ENCODE measurements at places on chromosomes 16 and 17. TPM values are rescaled to one million over a fixed set of nuclear protein-coding genes. Genes with fewer than 3 reads are reported as not detected.

DNA sequence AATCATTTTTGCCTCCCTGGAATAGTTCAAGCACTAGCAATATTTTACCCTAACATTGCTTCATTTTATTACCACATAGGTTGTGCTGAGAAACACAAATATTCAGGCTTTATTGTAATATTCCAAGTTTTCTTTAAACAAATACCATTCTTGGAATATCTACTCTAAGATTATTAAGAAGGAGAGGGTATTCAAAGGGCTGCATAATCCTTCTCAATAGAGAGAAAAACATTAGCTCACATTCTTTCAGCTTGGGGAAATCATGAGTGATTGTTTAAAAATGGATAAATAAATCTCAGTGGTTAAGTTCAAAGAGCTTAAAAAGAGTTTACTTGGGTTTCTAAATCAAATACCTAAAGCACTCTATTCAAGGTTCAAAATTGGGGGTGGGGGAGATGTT lies 111.9 kb upstream of the CORO6 start:
- H3K36me3 ChIP-seq: no peaks in the 10 kb centered on the region
- peaks cover 9% of the 10 kb centered on the region for H3K4me1 ChIP-seq
- no peak overlapping the region for H3K27ac ChIP-seq
- H3K4me3 ChIP-seq: no peak overlapping the region

GRCh38 chr16:64841482-64841881 lies 280.4 kb downstream of the CDH11 start:
- no peaks in the 10 kb centered on the region for H3K36me3 ChIP-seq
- H3K4me1 ChIP-seq: no peaks in the 10 kb centered on the region
- DNase-seq: no peak
- H3K27ac ChIP-seq: no peak overlapping the region
- no peaks in the 10 kb centered on the region for H3K27me3 ChIP-seq

DNA sequence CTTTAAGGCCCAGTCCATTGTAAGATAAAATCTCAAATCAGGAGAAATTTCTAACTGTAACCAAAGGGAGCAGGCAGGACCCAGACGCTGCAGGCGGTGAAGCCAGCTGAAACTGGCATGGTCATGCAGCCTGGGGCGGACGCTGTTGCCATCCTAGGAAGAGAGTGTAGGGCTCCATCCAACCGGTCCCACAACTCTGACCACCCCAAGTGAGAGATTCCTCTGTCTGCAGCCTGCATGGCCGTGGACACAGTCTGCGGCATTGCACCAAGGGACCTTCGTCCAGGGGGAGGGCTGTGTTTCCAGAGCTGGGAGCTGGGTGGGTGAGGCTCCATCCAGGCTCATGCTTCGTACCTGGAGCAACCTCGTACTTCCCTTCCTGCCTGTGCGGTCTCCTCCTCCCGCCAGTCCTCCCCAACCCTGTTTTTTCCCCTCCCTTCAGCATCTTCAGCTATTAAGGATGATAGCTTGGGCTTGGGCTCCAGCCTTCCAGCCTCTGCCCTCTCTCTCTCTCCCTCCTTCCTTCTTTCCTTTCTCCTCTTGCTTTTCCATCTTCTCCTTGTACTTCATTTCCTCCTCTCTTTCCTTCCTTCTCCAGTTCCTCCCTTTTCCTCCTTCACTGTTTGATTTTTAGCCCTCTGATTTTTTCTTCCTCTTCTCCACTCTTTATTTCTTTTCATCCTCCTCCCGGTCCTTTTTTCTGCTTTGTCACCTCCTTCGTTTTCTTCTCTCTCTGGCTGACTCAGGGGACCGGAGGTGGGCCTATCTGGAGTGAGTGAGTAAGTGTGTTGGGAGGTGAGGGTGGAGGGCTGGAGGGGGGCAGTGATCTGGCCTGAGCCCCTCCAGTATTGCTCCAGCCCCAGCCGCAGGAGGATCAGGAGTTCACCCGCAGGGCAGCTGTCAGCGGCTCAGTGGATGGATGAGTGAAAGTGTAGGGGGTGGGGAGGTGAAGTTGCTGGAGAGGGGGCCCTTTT lies 17.0 kb upstream of the LHX1 start:
- H3K4me1 ChIP-seq: peaks cover 52% of the 10 kb centered on the region
- H3K27me3 ChIP-seq: no peaks in the 10 kb centered on the region
- H3K36me3 ChIP-seq: no peaks in the 10 kb centered on the region
- peak overlapping the region; percentile 87 for H3K27ac ChIP-seq
- peak; percentile 70 for DNase-seq

DNA sequence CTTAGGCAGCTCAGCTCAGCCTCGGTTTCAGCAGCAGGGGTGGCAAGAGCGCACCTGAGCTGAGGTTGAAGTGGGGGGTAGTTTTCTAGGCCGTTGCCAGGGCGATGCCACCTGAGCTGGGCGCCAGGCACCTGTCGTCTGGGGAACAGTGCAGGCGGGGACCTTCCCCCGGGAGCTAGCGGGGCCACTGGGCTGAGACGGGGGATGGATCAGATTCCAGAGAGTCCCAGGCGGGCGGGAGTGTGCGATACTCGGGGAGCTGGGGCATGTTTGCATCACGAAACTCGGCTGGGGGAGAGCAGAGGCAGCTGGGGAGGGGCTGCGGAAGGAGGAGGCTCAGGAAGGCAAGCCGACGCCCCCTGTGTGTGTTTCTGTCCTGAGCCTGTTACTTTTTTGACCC lies 477 bp upstream of the CLDN9 start:
- H3K4me1 ChIP-seq: peaks cover 22% of the 10 kb centered on the region
- H3K4me3 ChIP-seq: no peak overlapping the region
- peaks cover 40% of the 10 kb centered on the region for H3K27me3 ChIP-seq
- H3K36me3 ChIP-seq: no peaks in the 10 kb centered on the region

DNA sequence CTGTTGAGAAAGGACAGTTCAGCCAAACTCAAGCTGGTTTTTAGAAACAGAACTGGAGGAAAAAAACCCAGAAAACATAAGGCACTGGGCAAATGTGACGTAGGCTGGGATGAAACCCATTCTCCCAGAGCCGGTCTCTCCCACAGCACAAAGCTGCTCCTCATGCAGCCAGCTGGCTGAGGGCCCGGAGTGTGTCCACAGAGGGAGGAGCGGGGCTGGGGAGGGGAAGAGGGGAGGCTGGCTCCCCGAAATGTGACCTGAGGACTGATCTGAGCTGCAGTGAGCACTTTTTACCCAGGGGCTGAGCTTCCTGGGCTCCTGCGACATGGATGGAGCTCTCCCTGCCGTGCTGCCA lies 20.8 kb downstream of the FOXF1 start:
- no peak overlapping the region for H3K4me3 ChIP-seq
- H3K27ac ChIP-seq: no peak overlapping the region
- H3K36me3 ChIP-seq: no peaks in the 10 kb centered on the region
- DNase-seq: no peak
- no peaks in the 10 kb centered on the region for H3K4me1 ChIP-seq

GRCh38 chr16:68605746-68606145 lies 39.4 kb upstream of the CDH3 start:
- no peaks in the 10 kb centered on the region for H3K4me1 ChIP-seq
- no peak overlapping the region for H3K27ac ChIP-seq
- no peak overlapping the region for H3K4me3 ChIP-seq
- H3K36me3 ChIP-seq: no peaks in the 10 kb centered on the region
- peak; percentile 49 for DNase-seq

DNA sequence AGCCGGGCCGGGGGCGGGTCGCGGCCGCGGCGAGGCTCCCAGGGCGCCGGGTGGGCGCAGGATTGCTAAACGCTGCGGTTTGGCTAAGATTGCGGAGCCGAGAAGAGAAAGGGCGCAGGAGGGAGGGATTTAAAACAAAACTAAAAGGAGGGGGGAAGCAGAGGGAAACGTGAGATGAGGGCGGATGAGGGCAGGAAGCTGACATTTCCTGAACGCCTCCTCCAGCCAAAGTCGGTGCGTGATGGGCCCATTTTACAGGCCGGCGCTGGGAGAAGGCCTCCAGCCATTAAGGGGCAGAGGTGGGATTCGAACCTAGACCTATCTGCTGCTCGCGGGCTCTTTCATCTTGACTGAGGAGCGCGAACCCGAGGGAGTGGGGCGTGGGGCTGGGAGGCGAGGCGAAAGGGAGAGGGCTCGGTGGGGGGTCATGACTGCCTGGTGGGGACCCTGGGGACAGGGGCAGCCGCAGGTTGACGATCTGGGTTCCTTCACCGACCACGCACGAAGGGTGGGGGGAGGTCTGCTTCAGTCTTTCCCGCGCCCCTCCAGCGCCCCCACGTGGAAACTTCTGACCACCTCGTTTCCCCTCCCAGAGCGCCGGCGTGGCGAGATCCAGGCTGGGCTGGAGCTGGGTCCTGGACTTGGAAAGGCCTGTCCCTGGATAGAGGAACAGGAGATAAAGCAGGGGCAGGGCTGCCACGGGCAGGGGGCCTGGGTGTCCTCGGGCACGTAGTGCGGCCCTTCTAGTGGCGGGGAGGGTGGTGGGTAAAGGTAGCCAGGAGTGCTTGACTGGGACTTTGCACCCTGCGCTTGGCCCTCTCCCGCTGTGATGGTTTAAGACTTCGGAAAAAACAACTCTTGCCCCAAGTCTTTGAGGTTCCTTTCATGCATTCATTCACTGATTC lies 3.8 kb upstream of the TAC4 start:
- peak overlapping the region; percentile 66 for H3K4me3 ChIP-seq
- peak; percentile 55 for DNase-seq
- no peak overlapping the region for H3K27ac ChIP-seq
- peaks cover 13% of the 10 kb centered on the region for H3K27me3 ChIP-seq
- H3K36me3 ChIP-seq: no peaks in the 10 kb centered on the region
- H3K4me1 ChIP-seq: peaks cover 10% of the 10 kb centered on the region

- peaks cover 40% of the 10 kb centered on the region for H3K4me1 ChIP-seq
- H3K27ac ChIP-seq: no peak overlapping the region
- no peaks in the 10 kb centered on the region for H3K27me3 ChIP-seq
- no peak overlapping the region for H3K4me3 ChIP-seq
Observed at GRCh38 chr17:15957608-15958307, 12.8 kb downstream of the ADORA2B start.

DNA sequence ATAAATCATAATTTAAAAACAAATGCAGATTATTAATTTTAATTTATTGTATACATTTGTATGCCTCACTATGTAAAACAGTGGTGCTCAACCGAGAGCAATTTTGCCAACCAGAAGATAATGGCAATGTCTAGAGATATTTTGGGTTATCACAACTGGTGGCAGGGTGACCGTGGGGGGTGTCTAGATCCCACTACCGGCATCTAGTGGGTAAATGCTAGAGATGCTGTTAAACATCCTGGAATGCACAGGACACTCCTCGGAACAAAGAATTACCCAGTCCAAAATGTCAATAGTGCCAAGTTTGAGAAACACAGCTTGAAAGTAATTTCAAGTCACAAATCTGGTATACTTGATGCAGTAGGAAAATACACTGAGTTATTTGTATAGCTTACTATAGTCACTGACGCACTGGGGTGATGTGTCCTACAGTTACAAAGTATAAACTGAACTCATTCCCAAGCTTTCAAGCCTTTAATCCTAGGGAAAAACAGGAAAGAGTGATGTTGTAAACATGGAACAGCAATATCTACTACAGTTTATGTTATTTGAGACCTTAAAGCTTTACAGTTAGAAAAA lies 133.5 kb downstream of the BRIP1 start:
- peaks cover 3% of the 10 kb centered on the region for H3K36me3 ChIP-seq
- no peak overlapping the region for H3K4me3 ChIP-seq
- no peaks in the 10 kb centered on the region for H3K4me1 ChIP-seq

The GNGT2 gene
- total RNA-seq: 1.1 TPM

The ZNF263 gene
- total RNA-seq: 31.4 TPM

The RCVRN gene
- total RNA-seq: not detected

The C17orf78 gene
- total RNA-seq: not detected

The MILR1 gene
- 0.91 TPM for total RNA-seq

The CLDN7 gene
- total RNA-seq: 4.6 TPM
